ENCODE measurements at places on chromosomes 1 and 21. TPM values are rescaled to one million over a fixed set of nuclear protein-coding genes. Genes with fewer than 3 reads are reported as not detected.

The NAV1 gene
- total RNA-seq, result 79.0 TPM

The TNFRSF8 gene
- total RNA-seq, result not detected

The DNM3 gene
- total RNA-seq, result 0.11 TPM

The NUF2 gene
- 11.8 TPM for total RNA-seq

The AMIGO1 gene
- 2.7 TPM for total RNA-seq

The CHRNB2 gene
- not detected for total RNA-seq

The SLC50A1 gene
- 34.1 TPM for total RNA-seq

The SLC5A9 gene
- not detected for total RNA-seq

- H3K27ac ChIP-seq, result peak overlapping the region; percentile 80
- no peaks in the 10 kb centered on the region for H3K36me3 ChIP-seq
- peak; percentile 99 for DNase-seq
- H3K4me3 ChIP-seq, result no peak overlapping the region
- peaks cover 33% of the 10 kb centered on the region for H3K4me1 ChIP-seq
These were observed 104.5 kb upstream of the LMO4 start for GRCh38 chr1:87224201-87224600.

GRCh38 chr1:33957854-33958253, 94.0 kb downstream of the HMGB4 start:
- no peaks in the 10 kb centered on the region for H3K4me1 ChIP-seq
- no peaks in the 10 kb centered on the region for H3K36me3 ChIP-seq
- H3K4me3 ChIP-seq, result no peak overlapping the region
- no peak overlapping the region for H3K27ac ChIP-seq
- DNase-seq, result peak; percentile 42

DNA sequence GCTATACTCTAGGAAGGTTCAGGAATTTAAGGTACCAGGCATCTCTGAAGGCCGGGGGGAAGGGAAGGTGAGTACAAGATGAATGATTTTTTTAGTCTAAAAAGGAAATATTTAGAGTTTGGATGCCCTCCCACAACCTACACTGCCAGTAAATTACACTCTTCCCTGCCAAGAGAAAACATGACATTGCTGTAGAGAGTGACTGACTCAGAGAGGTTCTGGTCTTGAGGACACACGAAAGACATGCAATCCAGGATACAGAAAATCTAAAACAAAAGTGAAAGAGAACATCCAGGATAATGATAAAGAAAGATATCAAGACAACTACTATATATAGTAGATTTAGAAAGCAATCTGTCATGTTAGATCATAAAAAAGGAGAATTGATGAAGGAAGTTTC, 200.5 kb downstream of the TYW3 start:
- H3K27ac ChIP-seq, result no peak overlapping the region
- H3K27me3 ChIP-seq, result no peaks in the 10 kb centered on the region
- H3K4me1 ChIP-seq, result no peaks in the 10 kb centered on the region
- DNase-seq, result no peak

- no peaks in the 10 kb centered on the region for H3K27me3 ChIP-seq
- peak; percentile 75 for DNase-seq
- no peaks in the 10 kb centered on the region for H3K36me3 ChIP-seq
- peaks cover 12% of the 10 kb centered on the region for H3K4me1 ChIP-seq
These were observed 1.4 kb downstream of the EIF4G3 start for GRCh38 chr1:21175324-21175669.

DNA sequence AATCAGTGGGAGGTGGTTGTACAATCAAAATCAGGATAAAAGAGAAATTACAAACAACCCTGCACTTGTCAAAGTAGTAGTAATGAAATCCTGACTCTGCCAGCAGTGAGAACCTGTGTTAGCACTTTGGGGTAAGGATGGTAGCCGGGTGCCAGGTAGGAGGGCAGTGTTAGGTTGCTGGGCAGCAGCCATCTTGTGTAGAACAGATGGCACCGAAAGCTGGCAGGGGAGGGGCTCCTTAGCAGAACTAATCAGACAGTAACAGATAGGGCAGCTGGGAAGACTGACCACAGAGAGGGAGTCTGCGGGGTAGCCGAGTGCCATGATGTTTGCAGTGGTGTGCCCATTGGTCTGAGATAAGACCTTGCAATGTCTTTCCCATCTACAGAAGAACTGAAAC, 137.3 kb downstream of the SDCCAG8 start:
- no peak overlapping the region for H3K4me3 ChIP-seq
- no peaks in the 10 kb centered on the region for H3K27me3 ChIP-seq
- DNase-seq, result no peak
- H3K27ac ChIP-seq, result no peak overlapping the region
- H3K4me1 ChIP-seq, result no peaks in the 10 kb centered on the region
- H3K36me3 ChIP-seq, result no peaks in the 10 kb centered on the region

DNA sequence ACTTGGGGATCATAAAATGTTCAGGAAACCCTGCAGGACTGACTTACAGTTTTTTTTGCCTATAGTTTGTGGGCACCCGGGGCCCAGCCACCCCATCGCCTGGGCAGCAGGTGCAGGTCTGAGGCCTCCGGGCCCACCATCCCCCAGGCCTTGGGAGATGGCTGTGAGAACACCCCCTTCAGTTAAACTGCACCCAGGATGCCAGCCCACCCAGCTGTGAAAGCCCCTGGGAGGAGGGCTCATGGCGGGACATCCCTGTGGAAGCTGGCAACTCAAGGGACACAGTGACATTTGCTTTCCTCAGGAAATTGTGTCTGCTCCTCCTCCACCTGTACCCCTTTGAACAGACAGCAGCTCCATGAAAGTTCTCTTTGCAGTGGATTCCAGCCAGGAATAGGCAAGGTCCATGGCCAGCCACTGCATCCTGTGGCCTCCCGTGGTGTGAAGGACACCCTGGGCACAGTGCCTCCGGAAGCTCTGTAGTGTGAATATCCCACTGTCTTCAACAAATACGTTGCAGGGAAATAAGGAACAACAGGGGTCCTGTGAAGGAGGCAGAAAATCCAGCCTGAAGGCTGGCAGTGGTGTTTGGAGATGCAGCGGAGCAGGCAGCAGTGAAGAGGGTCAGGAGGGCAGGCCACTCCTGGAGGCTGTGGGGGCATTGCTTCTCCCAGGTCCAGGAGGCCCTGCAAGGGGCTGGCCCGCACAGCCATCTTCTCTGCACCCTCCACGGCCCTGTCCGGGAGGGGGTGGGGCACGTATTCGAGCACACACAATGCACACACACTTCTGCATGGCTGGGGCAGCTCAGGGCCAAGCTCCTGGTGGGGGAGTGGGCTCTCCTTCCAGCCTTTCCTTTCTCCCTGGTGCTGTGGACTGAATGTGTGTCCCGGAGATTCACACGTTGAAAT, 2.1 kb upstream of the OBSCN start:
- DNase-seq, result no peak
- no peaks in the 10 kb centered on the region for H3K36me3 ChIP-seq
- H3K4me3 ChIP-seq, result no peak overlapping the region
- H3K4me1 ChIP-seq, result no peaks in the 10 kb centered on the region

- no peak overlapping the region for H3K4me3 ChIP-seq
- H3K27ac ChIP-seq, result no peak overlapping the region
These were observed 65.6 kb downstream of the UCHL5 start for GRCh38 chr1:192993426-192994085.

- H3K36me3 ChIP-seq, result no peaks in the 10 kb centered on the region
- no peak overlapping the region for H3K27ac ChIP-seq
- H3K4me1 ChIP-seq, result no peaks in the 10 kb centered on the region
- no peak for DNase-seq
- H3K27me3 ChIP-seq, result no peaks in the 10 kb centered on the region
- no peak overlapping the region for H3K4me3 ChIP-seq
These were observed 264.0 kb downstream of the ADGRL2 start for GRCh38 chr1:82064691-82065090.

DNA sequence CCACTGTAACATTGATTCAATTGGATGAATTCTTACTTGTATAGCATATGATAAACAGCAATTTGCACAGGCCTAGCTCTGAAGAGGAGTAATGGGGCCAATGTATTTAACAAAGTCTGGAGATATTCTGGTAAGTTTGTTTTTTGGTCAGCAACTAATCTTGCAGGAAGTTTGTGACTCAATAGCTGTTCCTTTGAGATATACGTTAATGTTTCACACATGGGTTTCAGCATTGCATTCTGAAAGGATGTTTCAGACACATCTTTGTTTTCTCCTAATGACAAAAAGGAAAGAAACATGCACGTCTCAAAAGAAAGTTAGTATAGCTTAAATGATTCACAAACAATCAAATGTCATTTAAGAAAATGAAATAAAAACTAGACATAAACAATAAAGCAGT, 49.0 kb downstream of the LTN1 start:
- H3K36me3 ChIP-seq, result peaks cover 37% of the 10 kb centered on the region
- H3K4me3 ChIP-seq, result peak overlapping the region; percentile 2
- DNase-seq, result peak; percentile 68
- peaks cover 23% of the 10 kb centered on the region for H3K4me1 ChIP-seq
- H3K27ac ChIP-seq, result peak overlapping the region; percentile 43

DNA sequence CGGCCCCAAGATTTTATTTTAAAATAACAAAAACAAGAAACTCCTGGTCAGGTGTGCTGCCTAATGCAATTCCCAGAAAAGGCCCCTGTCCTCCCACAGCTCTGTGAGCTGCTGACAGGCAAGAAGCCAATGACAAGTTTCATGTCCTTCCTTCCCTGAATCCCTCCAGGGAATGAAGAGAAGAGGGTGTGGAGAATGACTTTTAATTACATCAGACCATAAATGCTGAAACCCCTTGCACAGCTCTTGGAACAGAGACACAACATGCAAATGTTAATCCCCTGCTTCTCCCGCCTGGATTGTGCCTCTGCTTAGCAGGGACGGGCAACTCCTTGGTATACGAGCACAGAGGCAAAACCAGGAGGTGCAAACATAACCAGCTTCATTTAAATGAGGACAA, 228.1 kb upstream of the CAMK1G start:
- no peak overlapping the region for H3K4me3 ChIP-seq
- H3K27ac ChIP-seq, result no peak overlapping the region
- H3K4me1 ChIP-seq, result no peaks in the 10 kb centered on the region
- no peaks in the 10 kb centered on the region for H3K36me3 ChIP-seq
- DNase-seq, result no peak

DNA sequence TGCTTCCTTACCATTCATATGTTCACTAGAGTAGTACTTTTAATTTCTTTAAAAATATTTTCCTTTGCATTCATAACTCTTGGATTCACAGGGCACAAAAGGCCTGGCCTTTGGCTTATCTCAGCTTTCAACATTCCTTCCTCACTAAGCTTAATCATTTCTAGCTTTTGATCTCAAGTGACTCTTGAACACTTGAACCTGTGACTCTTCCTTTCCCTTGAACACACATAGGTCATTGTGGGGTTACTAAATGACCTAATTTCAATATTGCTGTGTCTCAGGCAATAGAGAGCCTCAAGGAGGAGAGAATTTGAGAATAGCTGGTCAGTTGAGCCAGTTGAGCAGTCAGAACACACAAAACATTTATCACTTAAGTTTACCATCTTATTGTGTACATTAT, 49.9 kb downstream of the COL11A1 start:
- H3K27me3 ChIP-seq, result no peaks in the 10 kb centered on the region
- H3K4me1 ChIP-seq, result no peaks in the 10 kb centered on the region
- H3K36me3 ChIP-seq, result no peaks in the 10 kb centered on the region
- H3K27ac ChIP-seq, result no peak overlapping the region
- no peak for DNase-seq

GRCh38 chr1:229624521-229625070, 1.3 kb downstream of the TAF5L start:
- H3K27ac ChIP-seq, result peak overlapping the region; percentile 43
- H3K27me3 ChIP-seq, result no peaks in the 10 kb centered on the region
- no peaks in the 10 kb centered on the region for H3K36me3 ChIP-seq

DNA sequence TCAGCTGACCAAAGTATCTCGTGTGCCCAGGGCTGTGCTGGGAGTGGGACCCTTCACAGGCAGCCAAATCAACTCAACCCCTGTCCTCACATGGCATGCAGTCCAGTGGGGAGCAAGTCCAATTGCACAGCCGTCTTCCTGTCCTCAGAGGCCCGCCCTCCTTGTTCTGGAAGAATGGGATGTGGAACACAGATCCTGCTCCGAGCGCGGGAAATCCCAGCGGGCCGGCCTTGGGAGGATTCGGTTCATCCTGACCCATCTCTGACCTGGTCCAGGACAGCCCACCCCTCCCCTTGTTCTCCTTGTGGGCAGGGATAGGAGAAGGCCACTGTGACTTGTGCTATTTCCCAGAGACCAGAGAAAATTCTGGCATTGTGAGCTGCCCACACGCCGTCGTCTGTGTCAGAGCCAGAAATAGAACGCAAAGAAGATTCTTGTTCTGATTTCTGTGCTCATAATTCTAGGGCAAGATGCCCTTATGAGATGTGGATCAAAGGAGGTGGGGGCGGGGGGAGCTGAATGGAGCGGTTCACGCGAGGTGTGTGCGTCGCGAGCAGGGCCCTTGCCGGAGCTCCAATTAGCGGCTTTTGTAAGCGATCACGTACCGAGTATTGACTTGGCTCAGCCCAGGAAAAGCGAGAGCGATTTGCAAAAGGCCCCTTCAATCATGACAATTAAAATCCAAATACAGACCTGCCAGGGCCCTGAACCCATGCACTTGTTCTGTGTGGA, 79.2 kb downstream of the AJAP1 start:
- H3K27me3 ChIP-seq, result no peaks in the 10 kb centered on the region
- DNase-seq, result no peak
- H3K36me3 ChIP-seq, result no peaks in the 10 kb centered on the region
- no peak overlapping the region for H3K4me3 ChIP-seq
- no peak overlapping the region for H3K27ac ChIP-seq

GRCh38 chr1:195030793-195031192, 1577.4 kb downstream of the KCNT2 start:
- no peak for DNase-seq
- no peaks in the 10 kb centered on the region for H3K27me3 ChIP-seq
- no peaks in the 10 kb centered on the region for H3K4me1 ChIP-seq
- no peaks in the 10 kb centered on the region for H3K36me3 ChIP-seq
- no peak overlapping the region for H3K4me3 ChIP-seq
- H3K27ac ChIP-seq, result no peak overlapping the region

GRCh38 chr21:25582164-25582790, 25.0 kb downstream of the MRPL39 start:
- no peaks in the 10 kb centered on the region for H3K4me1 ChIP-seq
- H3K36me3 ChIP-seq, result peaks cover 2% of the 10 kb centered on the region
- no peak overlapping the region for H3K27ac ChIP-seq
- no peak for DNase-seq
- no peak overlapping the region for H3K4me3 ChIP-seq
- H3K27me3 ChIP-seq, result no peaks in the 10 kb centered on the region

DNA sequence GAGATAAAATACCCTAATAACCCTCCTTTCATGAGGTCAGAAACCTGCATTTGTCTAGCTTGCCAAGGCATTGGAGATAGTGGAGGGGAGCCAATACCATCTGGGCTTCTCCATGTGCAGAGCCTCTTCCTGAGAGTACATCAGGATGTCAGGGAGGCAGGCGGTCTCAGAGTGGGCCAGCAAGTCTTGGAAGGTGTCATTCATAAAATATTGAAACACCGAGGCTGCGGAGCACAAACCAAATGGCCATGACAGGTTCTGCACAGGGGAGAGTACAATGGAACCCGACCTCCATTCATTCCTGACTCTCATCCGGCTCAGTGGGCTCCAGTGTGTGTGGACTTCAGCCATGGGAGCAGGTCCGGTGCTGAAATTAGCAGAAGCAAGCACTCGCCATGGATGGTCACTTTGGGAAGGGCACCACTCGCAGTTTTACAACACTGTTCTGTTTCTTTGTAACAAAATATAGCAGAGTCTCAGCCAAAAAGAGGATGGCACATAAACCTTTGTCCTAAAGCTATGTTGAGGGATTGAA, 446.6 kb downstream of the SIPA1L2 start:
- H3K27ac ChIP-seq, result no peak overlapping the region
- H3K4me1 ChIP-seq, result no peaks in the 10 kb centered on the region
- no peaks in the 10 kb centered on the region for H3K36me3 ChIP-seq
- H3K4me3 ChIP-seq, result no peak overlapping the region

GRCh38 chr1:206704226-206704625, 19.5 kb downstream of the MAPKAPK2 start:
- no peak overlapping the region for H3K4me3 ChIP-seq
- DNase-seq, result no peak
- H3K4me1 ChIP-seq, result peaks cover 52% of the 10 kb centered on the region
- H3K27ac ChIP-seq, result peak overlapping the region; percentile 98
